NCI-H2081 (cell line): ENCODE measurements at places on chromosomes 6 and 20.

- DNase-seq = no peak
Observed at GRCh38 chr6:38207375-38207774, 387.8 kb downstream of the ZFAND3 start.

- DNase-seq = no peak
Observed at GRCh38 chr20:24684956-24685691, 215.7 kb downstream of the SYNDIG1 start.

GRCh38 chr6:137320271-137320670 is 101.1 kb upstream of the IFNGR1 start:
- no peak for DNase-seq

DNA sequence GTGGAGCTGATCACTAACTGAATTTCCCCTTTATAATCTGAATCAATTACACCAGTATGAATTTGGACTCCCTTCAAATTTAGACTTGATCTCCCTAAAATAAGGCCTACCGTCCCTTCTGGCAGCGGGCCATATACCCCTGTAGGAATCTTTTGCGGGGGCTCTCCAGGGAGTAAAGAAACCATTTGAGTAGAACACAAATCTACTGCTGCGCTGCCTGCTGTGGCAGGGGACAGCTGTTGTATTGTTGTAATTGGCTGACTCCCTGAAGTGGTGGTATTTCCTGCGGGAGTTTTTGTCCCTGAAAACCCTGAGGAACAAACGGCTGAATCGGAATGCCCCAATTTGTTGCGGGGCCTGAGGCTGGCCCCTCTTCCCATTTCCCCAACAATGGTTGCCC is 16.0 kb upstream of the PTCRA start:
- DNase-seq = peak; percentile 69

- DNase-seq = peak; percentile 57
Observed at GRCh38 chr20:19692685-19693119, 65.4 kb upstream of the RIN2 start.

GRCh38 chr6:154767003-154767723 is 33.9 kb downstream of the SCAF8 start:
- no peak for DNase-seq

- DNase-seq = no peak
Observed at GRCh38 chr20:50272030-50272723, 81.5 kb downstream of the CEBPB start.

GRCh38 chr6:95318137-95318536 is 259.2 kb upstream of the MANEA start:
- no peak for DNase-seq

DNA sequence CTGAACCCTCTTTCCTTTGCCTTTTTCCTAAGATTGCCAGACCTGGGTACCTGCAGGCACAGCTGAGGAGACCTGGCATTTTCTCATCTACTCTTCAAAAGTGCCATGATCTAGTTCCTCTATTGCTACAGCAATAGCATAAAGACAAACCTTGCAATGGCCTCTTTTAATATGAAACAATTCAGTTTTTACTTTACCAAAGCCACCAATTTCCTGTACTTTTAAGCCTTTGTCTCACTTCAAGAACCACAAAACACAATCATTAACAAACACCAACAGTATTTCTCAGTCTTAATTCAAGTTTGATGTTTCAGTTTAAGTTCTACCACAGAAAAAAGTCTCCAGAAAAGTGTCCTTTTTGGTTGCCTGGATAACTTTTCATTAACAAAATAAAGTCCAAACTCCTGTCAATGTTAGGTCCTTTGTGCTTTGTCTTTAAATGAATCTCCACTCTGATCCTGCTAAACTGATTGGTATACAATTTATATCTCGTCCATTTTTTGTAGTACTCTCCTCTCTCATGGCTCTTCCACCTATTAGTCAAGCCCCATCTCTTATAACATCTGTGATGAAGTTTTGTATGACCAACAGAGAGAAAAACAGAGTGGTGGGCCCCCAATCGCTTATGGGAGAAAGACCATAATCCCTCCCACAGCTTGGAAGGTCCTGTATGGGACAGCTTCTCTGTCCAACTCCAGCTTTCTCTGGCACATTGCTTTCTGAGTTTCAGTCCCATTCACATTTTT is 50.5 kb upstream of the THEMIS start:
- DNase-seq = no peak

DNA sequence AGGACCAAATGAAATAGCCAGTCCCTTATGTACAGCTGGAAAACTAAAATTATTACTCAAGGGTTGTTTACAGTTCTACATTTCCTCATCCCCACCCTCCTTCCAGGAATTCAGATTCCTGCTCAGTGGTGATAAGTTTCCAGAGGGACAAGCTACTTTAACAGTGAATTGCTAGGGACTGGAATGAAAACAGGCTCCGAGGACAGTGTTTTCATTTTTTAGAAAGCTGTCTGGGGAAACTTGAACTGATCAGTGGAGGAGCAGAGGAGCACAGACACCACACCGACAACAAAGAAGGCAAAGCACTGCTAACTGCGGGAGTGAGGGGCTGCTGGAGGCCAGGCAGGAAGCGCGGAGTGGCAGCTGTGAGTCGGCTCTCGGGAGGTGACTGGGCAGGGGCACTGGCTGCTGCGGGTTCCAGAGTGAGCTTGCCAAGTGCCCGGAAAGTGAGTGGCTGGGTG is 322.2 kb downstream of the ESR1 start:
- no peak for DNase-seq

DNA sequence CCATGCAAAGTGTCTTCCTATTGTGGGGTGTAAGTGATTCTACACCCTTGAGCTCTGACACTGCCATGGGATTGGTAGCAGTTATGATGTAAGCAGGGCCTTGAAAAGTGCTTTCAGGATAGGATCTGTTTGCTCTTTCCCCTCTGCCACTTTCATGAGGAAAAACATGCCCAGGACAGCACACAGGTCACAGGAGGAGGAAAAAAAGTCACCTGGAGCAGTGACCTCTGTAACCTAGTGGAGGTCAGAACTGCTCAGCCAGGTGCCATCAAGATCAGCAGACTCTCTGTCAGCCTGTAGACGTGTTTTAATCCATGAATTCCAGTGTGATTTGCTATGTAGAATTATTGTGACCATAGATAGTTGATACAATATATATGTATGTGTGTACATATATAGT is 92.7 kb upstream of the BMP2 start:
- DNase-seq = no peak

GRCh38 chr6:68632734-68633133 is 2.3 kb upstream of the ADGRB3 start:
- no peak for DNase-seq

- DNase-seq = no peak
Observed at GRCh38 chr20:63745424-63745805, 5.8 kb downstream of the SLC2A4RG start.

- no peak for DNase-seq
Observed at GRCh38 chr6:32718879-32719278, 22.3 kb upstream of the HLA-DQA2 start.

DNA sequence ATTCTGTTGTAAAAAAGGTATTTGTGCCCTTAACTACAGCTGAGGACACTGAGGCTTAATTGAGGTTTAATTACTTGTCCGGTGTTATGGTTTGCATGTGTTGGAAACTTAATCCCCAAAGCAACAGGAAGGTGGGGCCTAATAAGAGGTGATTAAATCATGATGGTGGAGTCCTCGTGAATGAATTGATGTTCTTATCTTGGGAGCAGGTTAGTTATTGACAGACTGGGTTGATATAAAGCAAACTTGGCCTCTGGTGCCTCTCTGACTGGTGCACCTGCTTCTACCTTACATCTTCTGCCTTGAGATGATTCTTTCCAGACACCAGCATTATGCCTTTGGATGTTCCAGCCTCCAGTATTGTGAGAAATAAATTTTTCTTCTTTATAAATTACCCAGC is 306.5 kb upstream of the HS3ST5 start:
- no peak for DNase-seq

- DNase-seq = peak; percentile 85
Observed at GRCh38 chr6:87929843-87930288, 117.8 kb upstream of the SPACA1 start.

DNA sequence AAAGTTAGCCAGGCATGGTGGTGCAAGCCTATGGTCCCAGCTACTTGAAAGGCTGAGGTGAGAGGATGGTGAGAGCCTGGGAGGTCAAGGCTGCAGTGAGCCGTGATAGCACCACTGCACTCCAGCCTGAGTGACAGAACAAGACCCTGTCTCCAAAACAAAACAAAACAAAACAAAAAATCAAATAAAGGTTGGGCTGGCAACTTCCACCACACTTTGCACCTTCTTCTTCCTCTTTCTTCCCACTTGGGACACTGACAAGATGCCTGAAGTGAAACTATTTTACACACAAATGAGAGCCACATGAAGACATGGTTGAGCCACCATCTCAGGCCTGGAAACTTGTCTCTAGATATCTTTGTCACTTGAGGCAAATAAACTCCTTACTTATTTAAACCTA is 53.8 kb upstream of the CCDC28A start:
- DNase-seq = no peak

- DNase-seq = no peak
Observed at GRCh38 chr6:168418711-168419121, 22.3 kb upstream of the SMOC2 start.

DNA sequence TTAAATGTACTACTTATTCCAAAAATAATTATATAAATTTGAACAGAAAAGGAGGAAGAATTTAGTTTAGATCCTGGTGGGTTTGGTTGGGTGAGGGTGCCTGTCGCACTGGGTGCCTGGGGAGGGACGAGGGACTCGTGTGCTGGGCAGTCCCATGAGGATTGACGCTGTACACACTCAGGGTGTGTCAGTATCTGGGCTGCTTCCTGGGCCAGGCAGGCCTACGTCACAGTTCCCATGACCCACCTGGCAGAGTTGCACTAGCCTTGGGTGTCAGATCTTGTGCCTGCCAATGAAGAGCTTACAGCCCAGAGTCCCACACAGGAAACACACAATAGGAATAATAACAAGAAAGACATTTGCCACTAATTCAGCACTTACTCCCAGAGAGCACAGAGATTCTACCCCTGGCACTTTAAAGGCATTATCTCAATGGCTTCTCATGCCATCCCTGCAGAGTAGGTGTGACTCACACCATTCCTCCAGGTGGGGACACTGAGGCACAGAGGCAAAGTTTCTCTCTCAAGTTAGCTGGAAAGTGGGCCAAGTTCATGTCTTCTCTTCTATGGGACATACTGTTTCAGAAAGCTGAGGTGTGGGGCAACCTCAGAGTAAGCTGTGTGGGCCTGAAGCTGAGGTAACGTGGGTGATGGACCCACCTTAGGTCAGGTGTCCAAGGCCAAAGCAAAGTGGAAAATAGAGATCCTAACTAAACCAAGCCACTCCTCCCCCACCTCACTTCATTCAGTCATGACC is 1.3 kb upstream of the SDCBP2 start:
- no peak for DNase-seq

DNA sequence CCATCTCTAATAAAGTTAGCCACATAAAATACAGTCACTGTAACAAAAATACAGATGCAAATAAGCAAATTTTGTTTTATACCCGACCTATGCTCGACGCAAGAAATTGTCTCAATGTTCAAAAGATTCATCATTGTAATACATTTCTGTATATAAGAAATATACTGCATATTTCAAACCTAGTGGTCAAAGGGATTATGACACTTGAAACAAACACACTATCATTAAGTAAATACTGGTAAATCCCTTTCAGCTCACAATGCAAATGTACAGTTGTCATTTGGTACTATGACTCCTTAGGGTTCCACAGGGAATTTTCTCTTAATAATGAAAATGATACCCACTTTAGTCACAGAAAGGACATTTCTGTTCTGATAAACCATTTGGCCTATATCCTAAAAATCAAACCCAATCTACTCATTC is 2.2 kb downstream of the HIVEP2 start:
- DNase-seq = no peak

- peak; percentile 79 for DNase-seq
Observed at GRCh38 chr20:14829906-14830305, 492.5 kb upstream of the FLRT3 start.

- no peak for DNase-seq
Observed at GRCh38 chr6:7269816-7270215, 43.2 kb downstream of the SSR1 start.

DNA sequence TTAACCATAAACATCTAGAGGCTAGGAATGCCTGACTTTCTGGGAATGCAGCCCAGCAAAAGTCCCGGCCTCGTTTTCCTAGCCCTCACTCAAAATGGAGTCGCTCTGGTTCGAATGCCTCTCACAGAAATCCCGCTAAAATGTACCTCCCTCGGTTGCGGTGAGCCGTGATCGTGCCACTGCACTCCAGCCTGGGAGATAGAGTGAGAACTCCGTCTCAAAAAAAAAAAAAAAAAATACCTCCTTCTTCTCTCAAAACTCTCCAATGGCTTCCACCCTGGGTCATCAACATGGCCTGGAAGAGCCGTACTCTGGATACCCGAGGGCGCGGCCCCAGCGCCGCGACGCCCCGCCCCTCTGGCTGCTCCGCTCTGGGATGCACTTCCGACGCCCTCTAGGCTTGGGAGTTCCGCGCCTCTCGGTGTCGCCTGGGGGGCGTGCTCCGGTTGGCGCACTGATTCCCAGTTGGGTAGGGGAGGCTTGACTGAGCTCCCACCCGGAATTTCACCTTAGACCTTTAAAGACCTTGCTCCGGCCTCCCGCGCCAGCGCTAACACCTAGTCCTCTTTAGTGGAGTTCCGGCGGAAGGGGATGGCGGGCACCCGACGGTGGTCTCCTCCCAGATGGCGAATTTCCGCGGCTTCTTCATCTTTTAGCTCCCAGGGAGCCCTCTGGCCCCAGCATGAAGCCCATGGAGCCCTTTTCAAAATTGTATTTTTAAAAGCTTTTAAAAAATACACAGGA is 12.3 kb downstream of the HMGN4 start:
- DNase-seq = peak; percentile 50

DNA sequence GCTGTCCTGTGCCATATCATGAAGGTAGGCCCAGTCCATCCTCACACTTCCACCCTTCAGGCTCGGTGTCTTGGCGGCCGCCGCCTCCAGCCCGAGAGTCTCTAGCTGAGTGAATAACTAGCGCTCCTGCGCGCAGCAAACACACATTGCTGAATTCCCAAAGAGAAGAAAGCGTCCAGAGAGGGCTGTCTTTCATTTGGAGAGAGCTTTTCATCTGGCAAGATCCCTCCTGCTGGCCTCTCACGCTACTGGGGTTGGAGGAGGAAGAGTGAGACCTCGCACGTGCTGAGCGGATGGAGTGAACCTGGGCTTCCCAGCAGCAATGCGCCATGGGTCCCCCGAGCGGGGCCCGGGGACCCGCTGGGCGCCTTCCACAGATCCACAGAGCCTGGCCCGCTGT is 73.2 kb downstream of the NCR2 start:
- DNase-seq = no peak

DNA sequence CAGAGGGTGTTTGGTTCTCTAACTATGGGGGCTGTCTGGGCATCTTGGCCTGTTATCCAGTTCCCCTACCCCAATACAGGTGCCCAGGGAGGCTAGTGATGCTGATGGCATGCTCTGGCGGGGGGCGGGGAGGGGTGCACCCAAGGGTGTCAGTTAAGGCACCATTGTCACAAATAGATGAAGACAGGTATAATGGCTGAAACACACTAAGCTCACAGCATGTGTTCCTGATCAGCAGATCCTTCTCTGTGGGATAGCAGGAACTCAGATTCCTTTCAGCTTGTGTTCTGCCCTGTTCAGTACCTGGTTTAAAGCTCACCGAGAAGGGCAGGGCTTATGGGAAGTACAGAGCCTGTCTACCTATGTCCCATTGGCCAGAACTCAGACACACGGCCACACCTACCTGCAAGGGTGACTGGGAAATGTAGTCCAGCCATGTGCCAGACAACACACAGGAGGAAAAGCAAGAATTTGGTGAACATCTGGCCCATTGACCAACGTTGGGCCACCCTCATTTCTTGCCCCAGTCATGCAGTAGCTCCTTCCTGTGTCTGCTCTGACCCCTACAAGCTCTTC is 3.4 kb upstream of the RSPO4 start:
- peak; percentile 10 for DNase-seq

GRCh38 chr6:12092762-12093161 is 80.7 kb downstream of the HIVEP1 start:
- DNase-seq = no peak
